Right renal pelvis (tissue), 4 donors: ENCODE measurements at places on chromosomes 7 and 10.
A peak's percentile ranks its signal among the peaks of the same experiment; 100 is the strongest.

DNA sequence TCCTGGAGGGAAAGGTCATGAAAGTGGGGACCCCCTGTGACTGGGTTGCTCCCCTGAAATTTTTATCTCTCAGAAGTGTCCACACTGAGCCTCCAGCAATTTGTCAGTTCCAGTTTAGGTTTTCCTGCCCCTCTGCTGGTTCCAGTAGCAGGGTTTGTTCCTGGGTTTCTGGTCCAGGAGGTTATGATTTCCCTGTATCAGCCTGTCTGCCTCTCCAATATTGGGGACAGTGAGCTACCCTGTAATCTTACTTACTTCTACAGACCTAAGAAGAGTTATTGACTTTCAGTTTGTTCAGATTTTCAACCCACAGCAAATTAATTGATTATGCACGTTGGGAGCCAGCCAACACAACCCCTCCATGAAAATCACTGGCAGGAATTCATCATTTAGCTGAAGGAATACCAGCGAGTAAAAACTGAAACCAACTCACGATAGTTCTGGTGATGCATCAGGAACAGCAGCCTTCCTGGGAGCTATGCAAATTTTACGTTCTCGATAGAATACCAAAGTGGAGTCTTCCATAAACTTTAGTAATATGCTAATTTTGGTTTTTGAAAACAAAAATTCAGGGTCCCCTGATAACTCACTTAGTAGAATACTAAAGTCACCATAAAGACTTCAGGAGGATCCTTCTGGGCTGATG is 31.3 kb upstream of the IL15RA start:
- DNase-seq: no peak

- DNase-seq: no peak
Observed at GRCh38 chr10:85147346-85148250, 819.2 kb downstream of the CCSER2 start.

- no peak for DNase-seq
Observed at GRCh38 chr7:33770576-33770975, 134.8 kb upstream of the BMPER start.

GRCh38 chr10:101014230-101014884 is 14.7 kb downstream of the LZTS2 start:
- DNase-seq: peak; percentile 38

GRCh38 chr7:157129200-157129599 is 9.5 kb upstream of the UBE3C start:
- no peak for DNase-seq

- no peak for DNase-seq
Observed at GRCh38 chr7:16944936-16945335, 63.2 kb upstream of the AGR3 start.

DNA sequence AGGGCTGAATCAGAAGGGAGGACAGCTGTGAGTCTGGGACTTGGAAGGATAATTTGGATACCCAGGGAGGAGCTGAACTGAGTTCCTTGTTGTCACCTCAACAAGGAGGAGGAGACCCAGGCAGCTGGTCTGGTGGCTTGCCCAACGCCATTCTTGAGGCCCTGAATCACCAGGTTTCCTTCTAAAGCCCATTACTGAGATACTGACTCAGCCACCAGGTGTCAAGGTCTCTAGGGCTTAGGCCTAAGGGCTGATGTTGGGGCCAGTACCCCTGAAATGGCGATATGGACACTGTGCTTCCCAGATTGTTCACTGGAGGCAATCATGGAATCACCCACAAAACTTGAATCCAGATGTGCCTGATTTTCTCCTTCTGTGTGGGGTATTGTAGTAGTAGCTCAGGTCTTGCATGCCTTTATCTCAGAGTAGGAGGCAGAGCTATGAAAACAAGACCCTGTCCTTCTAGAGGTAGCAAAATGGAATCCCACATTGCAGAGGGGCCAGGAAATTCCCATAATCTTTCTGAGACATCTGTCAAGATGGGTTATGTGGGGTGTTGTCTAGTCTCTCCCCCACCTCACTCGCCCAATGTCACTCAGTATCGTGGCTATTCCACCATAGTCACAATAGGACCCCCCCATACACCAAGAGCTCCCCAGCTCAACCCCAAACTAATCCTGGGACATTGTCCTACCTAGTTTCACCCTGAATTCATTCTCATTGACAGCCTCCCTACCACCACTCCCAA is 1.8 kb upstream of the ATG9B start:
- DNase-seq: no peak

GRCh38 chr10:51620131-51620530 is 79.3 kb downstream of the CSTF2T start:
- no peak for DNase-seq

DNA sequence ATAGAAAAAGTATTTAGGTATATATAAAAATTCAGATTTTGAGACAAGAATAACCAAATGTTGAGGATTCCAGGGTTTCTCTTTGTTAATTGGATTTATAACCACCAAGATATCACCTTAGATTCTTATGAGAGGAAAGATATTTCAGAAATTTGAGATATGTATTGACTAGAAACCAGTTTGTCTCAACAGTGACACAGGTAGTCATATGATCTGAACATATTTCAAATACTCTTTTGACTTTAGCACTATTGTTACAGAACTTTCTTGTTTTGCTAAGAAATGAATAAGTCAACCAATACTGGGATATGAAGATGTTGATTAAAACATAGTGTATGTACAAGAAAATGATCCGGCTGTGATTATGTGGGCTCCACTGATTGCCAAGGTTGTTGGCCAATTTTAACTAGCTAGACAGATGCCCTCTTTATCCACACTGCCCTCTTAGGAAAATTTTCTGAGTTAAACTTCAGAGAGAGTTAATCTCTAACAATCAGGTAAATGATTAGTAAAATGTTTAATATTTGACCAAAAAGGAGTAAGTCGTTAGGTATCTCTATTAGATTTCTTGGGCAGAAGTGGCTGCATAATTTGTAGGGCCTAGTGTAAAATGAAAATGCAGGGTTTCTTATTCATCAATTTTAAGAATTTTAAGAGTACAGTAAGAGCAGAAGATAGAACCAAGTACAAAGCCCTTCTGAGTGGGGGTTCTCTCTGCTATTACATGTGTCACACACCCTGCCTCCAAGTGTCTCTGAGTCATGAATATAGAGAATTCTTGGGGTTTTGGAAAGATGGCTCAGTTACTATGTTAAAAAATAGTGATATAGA is 376.0 kb downstream of the TFEC start:
- peak; percentile 20 for DNase-seq

DNA sequence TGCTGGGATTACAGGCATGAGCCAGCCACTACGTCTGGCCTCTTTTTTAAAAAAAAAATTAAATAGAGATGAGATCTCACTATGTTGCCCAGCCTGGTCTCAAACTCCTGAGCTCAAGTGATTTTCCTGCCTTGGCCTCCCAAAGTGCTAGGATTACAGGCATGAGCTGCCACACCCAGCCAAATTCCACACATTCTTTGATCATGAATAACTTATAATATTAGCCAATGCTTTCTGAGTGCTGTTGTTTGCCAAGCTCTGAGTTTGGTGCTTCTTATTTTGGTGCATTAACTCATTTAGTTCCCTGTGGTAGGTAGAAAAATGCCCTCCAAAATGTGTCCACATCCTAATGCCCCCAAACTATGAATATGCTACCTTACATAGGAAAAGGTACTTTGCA is 47.2 kb upstream of the MKI67 start:
- DNase-seq: no peak

GRCh38 chr10:36886303-36886891 is 239.0 kb upstream of the ANKRD30A start:
- no peak for DNase-seq

DNA sequence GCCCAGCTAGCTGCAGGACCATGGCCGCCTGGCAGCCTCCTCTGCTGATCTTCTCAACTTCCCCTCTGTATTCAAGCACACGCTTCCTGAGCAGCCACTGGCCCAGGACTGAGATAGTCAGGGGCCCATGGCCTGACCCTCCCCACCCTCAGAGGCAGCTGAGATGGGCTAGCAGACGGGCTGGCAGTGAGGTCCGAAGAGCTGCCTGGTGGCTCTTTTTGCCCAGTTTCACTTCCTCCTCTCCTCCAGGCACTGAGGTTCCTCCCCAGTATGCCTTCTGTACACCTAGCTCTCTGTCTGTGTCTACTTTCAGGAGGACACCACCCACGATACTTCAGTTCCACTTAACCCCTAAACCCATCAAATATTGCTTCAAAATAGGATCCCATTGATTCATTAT is 395.6 kb downstream of the TNS3 start:
- no peak for DNase-seq

GRCh38 chr10:63562391-63562790 is 41.2 kb downstream of the REEP3 start:
- no peak for DNase-seq

GRCh38 chr10:45249978-45250693 is 65.3 kb downstream of the OR13A1 start:
- DNase-seq: peak; percentile 44

DNA sequence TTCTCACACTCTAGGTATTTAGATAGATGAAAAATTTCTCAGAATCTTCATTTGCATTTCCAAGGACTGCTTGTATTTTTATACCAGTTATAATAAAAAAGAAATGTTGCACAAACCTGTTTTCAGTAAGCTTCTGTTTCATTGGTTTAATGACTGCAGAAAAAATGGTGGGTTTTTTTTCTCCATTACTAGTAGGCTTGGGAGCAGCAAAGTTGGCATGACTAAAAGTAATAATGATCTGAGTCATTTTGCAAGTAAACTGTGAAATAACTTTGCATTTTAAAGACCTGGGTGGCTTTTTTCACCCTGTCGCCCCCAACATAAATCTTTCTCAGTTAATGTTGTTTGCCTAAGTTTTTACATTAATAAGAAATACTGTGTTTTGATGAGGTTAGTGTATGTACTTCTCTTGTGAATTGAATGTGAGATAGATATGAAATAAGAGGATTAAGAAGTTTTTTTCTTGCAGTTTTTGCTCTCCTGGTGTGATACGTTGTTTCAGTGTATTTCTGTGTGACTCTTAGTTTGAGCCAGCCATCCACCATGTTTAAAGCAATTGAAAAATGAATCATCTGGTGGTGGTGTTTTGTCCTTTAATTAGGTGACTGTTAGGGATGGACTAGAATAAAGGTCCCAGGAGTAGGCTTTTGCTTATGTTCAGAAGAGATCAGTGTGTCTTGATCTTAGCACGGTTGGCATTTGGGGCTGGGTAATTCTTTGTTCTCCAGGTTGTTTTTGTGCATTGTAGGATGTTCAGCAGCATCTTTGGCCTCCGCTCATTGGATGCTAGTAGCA is 1.8 kb downstream of the GNAI1 start:
- no peak for DNase-seq

DNA sequence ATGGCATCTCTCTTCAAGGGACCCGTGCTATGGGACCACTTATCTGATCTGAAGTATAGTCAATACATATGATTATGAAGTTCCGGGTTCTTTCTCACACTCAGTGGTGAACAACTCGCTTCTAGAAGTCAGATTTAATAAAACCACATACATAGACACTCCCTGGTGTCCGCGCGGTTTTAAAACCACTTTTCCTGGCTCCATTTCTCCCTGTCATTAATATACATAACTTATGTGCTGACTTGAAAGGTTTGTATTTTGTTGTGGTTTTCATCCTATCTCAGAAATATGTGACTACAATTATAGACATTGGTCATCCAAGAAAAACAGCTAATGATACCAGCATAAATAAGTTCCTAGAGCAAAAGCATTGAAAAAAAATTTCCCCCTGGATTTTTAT is 34.0 kb downstream of the SVIL start:
- DNase-seq: no peak

GRCh38 chr10:60757420-60757895 is 20.8 kb upstream of the CDK1 start:
- no peak for DNase-seq

DNA sequence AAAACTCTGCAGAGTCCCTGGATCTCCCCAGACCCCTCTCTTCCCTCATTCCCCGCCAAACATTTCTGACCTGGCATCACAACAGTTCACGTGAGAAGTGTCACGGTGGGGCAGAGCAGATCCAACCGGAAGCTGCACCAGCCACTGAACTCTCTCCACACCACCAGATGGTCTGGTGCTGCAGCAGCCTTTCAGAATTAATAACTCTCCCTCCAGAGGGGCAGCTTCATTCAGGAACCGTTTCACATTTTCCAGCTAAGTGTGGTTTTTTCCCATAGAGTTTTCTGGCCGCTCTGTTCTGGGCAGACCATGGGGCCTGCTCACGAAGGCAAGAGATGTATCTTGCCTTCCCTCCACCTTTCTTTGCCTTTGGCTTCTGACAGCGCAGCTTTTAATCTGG is 486.7 kb upstream of the GALNT17 start:
- DNase-seq: no peak

- DNase-seq: no peak
Observed at GRCh38 chr7:112009081-112009480, 197.1 kb downstream of the DOCK4 start.

GRCh38 chr7:139773371-139773770 is 4.4 kb downstream of the HIPK2 start:
- no peak for DNase-seq

GRCh38 chr7:50728184-50728583 is 54.5 kb downstream of the GRB10 start:
- DNase-seq: no peak

GRCh38 chr7:12687718-12688171 is 312 bp downstream of the ARL4A start:
- DNase-seq: no peak

- no peak for DNase-seq
Observed at GRCh38 chr7:22972207-22972606, 41.7 kb downstream of the HYCC1 start.

DNA sequence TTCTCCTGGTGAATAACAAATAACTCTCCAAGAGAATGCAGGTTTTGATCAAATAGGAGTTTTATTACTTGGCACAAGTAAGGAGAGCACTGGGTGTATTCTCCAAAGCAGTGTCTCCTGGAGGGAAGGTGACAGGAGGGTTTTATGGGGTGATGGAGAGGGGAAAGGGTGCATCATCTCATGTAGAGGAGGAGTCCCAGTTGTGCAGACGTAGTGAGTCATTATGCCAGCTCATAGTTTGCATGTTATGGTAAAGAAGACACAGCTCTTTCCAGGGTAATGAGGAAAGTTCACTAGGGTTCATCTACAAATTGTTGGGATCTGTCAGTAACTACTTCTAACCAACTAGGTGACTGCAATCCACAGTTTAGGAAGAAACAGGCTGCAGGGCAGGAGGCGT is 347.9 kb upstream of the MEOX2 start:
- DNase-seq: no peak

- no peak for DNase-seq
Observed at GRCh38 chr7:151708610-151709009, 168.3 kb downstream of the PRKAG2 start.

GRCh38 chr10:122702275-122702674 is 2.6 kb upstream of the C10orf120 start:
- no peak for DNase-seq

GRCh38 chr7:143250199-143250598 is 13.0 kb upstream of the GSTK1 start:
- no peak for DNase-seq
